ENCODE measurements at places on chromosomes 5 and 9.

DNA sequence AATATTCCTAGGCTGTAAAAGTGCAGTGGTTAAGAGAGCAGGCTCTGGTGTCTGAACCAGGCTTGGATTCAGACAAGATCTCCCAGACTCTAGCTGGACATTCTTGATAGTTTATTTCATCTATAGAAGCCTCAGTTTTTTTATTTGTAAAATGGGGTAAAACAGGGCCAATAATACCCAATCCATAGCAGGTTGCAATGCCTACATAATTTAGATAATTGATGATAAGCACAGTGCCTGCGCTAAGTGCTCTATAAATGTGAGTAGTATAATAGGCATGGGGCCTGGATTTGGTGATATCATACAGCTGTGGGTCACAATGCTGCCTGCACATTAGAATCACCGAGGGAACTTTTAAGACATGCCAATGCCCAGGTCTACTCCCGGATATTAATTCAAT is 603.5 kb downstream of the ISL1 start:
- no peak for DNase-seq

GRCh38 chr5:11143456-11144267 is 382.6 kb upstream of the DAP start:
- DNase-seq: no peak

GRCh38 chr5:173493846-173494245 is 122.6 kb downstream of the BOD1 start:
- no peak for DNase-seq

GRCh38 chr9:18544456-18544855 is 70.5 kb downstream of the ADAMTSL1 start:
- DNase-seq: no peak

DNA sequence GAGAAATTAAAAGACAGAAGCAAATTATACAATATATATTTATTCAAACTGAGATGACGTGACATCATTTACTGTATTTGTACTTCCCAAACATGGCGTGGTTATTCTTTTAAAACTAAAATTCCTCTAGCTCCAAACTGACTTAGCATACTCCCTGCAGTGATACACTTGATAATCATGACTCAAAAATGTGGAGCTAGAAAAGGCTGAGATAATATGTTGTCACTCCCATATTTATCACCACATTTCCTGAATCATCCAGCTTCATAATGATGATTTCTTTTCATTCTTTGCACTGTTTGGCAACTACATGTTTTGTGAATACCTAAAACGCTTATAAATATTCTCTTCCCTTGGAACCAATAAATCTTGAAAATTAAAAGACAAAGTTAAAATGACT is 341.0 kb downstream of the EBF1 start:
- no peak for DNase-seq
